Testis (tissue), 5 donors: ENCODE measurements at places on chromosomes 4 and X. TPM values are rescaled to one million over a fixed set of nuclear protein-coding genes. Genes with fewer than 3 reads are reported as not detected.
A peak's percentile ranks its signal among the peaks of the same experiment; 100 is the strongest.

Gene GBA3
- total RNA-seq = 4.9 TPM

GRCh38 chr4:3098346-3098745 is 23.9 kb downstream of the HTT start:
- H3K27ac ChIP-seq = no peak overlapping the region
- no peak overlapping the region for H3K4me3 ChIP-seq
- DNase-seq = no peak
- no peaks in the 10 kb centered on the region for H3K36me3 ChIP-seq
- no peaks in the 10 kb centered on the region for H3K4me1 ChIP-seq

DNA sequence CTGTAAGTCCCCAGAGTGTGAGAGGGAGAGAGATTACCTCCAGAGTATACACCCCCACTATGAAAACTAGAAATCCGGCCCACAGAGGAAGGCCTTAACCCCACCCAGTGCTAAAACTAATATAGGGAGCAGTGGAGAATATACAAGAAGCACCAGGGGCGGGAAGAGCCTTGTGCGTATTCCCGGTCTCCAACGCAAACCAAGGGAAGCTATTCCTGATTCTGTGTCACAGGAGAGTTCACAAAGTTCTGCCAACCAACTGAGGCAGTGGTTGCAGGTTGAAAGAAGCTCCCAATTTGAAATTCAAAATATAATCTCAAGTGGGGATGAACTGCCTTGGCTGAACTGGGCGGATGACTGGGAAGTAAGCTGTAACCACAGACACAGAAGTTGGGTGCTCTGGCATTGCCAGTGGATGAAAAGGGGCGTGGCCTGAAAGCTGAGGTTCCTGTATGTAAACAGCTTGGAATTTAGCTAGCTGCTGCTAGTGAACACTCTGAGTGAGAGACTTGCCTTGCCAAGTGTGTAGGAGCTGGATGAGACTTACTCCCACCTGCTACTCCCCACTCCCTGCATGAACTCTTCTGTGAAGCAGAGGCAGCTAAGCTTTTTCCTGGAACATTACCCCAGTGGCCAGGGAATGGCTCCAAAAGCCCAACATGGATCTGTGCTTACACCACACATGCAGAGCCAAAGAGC is 32.7 kb downstream of the ELF2 start:
- DNase-seq = peak; percentile 74
- no peaks in the 10 kb centered on the region for H3K27me3 ChIP-seq

Gene ABHD18
- 9.0 TPM for total RNA-seq

- no peak overlapping the region for H3K4me3 ChIP-seq
- no peak for DNase-seq
- no peak overlapping the region for H3K27ac ChIP-seq
- no peaks in the 10 kb centered on the region for H3K4me1 ChIP-seq
- no peaks in the 10 kb centered on the region for H3K36me3 ChIP-seq
These were observed 517.1 kb downstream of the PCDH7 start for GRCh38 chr4:31237233-31237632.

DNA sequence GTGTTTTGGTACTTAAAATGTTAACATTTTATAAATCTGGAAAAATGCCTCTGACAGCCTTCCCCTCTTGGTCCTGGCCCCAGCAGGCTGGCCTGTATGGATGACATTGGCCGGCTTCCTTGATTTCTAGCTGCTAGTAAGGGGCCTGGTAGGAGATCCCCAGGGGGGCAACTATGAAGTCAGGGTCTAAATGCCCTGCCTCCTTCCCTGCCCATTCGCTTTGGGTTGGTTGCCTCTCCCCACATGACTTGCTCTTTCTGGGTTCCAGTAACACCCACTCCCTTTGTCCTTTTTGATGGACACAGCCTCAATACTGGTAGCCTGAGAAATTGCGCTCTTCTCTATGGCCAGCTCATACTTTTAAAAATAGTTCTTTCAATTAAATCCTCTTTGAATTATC is 78.0 kb upstream of the MAD2L1 start:
- H3K27me3 ChIP-seq = no peaks in the 10 kb centered on the region
- H3K4me1 ChIP-seq = no peaks in the 10 kb centered on the region
- H3K36me3 ChIP-seq = no peaks in the 10 kb centered on the region
- no peak overlapping the region for H3K4me3 ChIP-seq
- no peak for DNase-seq
- H3K27ac ChIP-seq = no peak overlapping the region

DNA sequence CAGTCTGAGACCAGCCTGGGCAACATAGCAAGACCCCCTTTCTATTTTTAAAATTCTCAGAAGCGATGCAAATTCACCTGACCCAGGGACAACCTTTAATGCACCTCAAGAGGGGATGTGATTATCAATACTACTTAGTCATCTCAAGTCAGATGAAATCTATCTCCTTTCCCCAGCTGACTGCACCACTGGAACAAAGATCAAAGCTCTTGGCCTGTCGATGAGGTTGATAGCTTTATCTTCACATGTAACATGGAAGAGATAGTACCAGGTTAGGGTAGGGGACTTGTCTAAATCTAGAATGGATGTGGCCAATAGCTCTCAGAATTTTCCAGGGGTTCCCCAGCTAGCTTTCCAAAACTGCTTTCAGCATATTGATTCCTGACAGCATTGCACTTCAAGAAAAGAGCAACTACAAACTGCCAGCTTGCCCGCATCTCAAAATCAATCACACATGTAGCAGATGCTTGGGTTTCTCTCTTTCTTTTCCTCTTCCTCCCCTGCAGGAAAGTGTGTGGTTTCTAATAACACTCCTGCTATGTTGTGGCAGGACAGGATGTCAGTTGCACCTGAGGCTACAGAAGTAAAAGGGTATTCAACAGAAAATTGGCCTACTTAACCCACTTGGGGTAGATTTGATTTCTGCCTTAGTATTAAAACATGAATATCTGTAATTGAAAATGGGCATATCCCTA is 12.2 kb upstream of the TMEM164 start:
- DNase-seq = no peak
- no peak overlapping the region for H3K27ac ChIP-seq
- H3K27me3 ChIP-seq = no peaks in the 10 kb centered on the region
- no peaks in the 10 kb centered on the region for H3K4me1 ChIP-seq
- H3K36me3 ChIP-seq = no peaks in the 10 kb centered on the region

GRCh38 chr4:178081896-178082295 is 639.7 kb upstream of the AGA start:
- no peaks in the 10 kb centered on the region for H3K27me3 ChIP-seq
- H3K27ac ChIP-seq = no peak overlapping the region
- DNase-seq = no peak
- no peak overlapping the region for H3K4me3 ChIP-seq
- H3K36me3 ChIP-seq = no peaks in the 10 kb centered on the region

Gene CT45A1
- total RNA-seq = 11.9 TPM

Gene NWD2
- total RNA-seq = 0.63 TPM

DNA sequence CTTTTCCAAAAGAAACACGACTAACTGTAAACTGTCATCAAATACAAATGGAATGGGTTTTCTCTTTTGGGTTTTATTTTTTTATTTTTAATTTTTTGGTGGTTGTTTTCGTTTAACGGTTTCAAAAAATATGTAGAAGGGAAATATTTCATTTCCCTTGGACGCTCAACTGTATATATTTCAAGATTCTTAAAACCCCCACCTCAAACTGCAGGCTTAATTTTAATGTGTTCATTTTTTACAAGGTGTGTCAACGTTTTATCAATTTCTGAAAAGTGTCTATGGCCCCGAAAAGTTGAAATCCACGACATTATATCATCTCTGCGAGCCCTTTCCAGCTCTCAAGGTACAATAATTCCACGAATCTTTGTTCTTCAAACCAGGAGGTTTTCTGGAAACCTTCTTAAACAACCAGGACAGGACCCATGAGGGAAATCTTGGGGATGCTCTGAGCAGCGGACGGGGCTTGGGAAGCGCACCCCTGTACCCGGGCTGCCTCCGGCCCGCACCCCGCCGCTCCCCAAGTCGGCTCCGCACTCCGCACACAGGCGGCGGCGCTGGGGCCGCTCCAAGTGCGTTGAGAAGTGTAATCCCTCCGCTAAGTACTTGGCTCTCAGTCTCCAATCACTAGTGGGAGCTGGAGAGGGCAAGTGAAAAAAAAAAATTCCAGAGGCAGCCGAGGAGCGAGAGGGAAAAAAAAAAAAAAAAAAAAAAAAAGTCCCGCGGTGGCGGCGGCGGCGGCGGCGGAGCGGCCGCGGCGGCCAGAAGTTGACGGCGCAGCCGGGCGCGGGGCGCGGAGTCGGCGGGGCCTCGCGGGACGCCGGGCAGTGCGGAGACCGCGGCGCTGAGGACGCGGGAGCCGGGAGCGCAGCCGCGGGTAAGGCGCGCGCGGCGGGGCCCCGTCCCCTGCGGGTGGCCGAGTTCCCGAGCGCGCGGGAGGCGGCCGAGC is at the start of gene BMPR1B:
Gene BMPR1B, plus strand, starts transcription at position 764 of the 949 bp plus-strand sequence. CDS start 346,470 bp downstream, outside the sequence.
- peak within 1 kb of the TSS; percentile 27 for H3K27ac ChIP-seq
- no peaks in the 10 kb centered on the region for H3K27me3 ChIP-seq
- DNase-seq = peak; percentile 46
- H3K4me3 ChIP-seq = peak within 1 kb of the TSS; percentile 48

Gene MAGEA2B
- 8.6 TPM for total RNA-seq

DNA sequence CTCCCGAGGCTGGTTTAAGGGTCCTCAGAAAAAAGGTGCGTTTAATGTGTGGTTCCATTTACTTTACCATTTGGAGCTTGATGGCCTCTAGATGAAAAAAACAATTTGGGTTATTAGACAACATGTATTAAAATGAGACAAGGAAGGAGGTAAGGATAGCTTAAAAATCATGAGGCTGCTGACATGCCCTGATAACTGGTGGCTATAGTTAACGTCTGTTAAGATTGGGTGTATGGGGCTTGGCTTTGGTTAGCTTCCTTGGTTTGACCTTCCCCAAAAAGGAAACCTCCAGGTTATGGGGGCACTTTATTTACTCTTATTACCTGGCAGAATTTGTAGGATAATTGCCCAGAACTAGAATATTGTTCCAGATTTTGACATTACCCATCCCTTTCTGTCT is 51.5 kb downstream of the HMGB2 start:
- no peak overlapping the region for H3K4me3 ChIP-seq
- H3K4me1 ChIP-seq = peaks cover 9% of the 10 kb centered on the region
- peak overlapping the region; percentile 19 for H3K27ac ChIP-seq
- no peaks in the 10 kb centered on the region for H3K27me3 ChIP-seq

DNA sequence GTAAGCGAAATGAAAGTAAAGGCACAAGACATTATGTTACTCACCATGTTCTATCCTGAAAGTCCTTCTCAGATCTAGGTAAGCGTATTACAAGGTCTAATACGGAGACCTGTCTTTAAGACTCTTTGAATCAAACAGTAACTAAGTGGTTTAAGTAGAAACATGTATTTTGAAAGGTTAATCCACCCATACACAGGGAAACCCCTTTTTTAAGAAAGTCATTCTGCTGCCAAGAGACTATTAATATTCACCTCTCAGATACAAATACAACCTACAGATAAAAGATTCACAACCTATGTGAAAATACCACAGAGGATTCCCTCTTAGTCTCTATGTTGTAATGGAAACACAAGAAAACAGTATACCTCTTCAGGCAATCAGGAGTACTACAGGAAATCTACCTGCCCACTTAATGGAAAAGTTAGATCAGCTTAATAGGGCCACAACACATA is 63.2 kb upstream of the TNIP3 start:
- H3K4me3 ChIP-seq = no peak overlapping the region
- H3K4me1 ChIP-seq = no peaks in the 10 kb centered on the region
- no peak overlapping the region for H3K27ac ChIP-seq
- no peaks in the 10 kb centered on the region for H3K36me3 ChIP-seq
- no peak for DNase-seq
- H3K27me3 ChIP-seq = no peaks in the 10 kb centered on the region

DNA sequence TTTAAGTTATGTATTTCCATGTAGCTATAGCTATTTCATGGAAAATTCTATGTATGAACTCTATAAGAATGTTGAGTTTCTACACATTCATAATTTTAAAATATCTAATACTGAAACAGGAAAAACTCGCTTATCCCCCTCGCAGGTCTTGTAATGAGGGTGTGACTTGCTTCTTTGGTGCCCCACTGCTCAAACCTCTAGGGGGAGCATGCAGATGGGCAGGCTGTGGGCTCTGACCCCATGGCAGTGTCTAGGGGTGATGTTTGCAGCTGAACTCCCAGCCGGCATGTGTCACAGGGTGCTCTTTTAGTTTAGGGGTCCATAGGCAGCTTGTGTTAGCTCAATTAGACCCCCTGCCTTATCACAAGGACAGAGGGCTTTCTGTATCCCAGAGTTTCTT is 1825.7 kb upstream of the ADGRL3 start:
- no peak overlapping the region for H3K4me3 ChIP-seq
- no peak for DNase-seq
- H3K4me1 ChIP-seq = no peaks in the 10 kb centered on the region

Gene ITM2A
- 6.8 TPM for total RNA-seq

Gene ARMCX1
- total RNA-seq = 12.6 TPM

DNA sequence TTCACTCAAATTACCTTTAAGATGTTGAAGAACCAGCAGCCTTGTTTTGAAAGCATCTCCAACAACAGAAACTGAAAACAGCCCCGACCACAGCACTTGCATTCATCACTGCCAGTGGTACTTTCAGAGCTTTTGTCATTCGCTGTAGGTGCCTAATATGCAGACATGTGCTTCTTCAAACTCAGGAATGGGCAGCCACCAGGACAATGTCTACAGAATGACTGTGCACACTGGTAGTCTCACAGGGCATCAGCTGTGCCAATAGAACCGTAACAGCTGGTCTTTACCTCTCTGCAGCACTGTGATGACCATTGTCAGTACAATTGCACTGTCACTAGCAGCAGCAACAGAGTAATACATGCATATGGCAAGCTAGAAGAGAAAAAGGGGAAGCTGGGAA is 1149.7 kb downstream of the STPG2 start:
- H3K27ac ChIP-seq = no peak overlapping the region
- no peak overlapping the region for H3K4me3 ChIP-seq
- H3K36me3 ChIP-seq = no peaks in the 10 kb centered on the region
- H3K27me3 ChIP-seq = no peaks in the 10 kb centered on the region

DNA sequence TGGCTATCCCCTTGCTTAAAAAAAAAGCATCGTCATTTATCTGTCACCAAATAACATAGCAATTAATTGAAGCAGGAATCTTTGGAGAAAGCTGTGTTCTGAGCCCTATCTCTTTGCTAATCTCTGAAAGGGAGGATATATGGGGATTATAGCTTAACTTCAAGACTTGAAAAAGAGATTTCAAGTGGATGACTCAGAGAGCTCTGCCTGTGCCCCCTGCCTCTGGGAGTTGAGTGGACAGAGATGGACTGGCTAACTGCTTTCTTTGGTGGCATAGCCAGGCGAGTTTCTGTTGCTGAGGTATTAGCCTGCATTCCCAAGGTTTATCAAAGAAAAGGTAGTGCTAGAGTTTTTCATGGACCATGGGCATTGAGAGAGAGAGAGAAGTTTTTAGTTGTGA is 91.6 kb downstream of the DDIT4L start:
- peaks cover 6% of the 10 kb centered on the region for H3K4me1 ChIP-seq
- no peak for DNase-seq
- H3K36me3 ChIP-seq = no peaks in the 10 kb centered on the region
- no peak overlapping the region for H3K4me3 ChIP-seq

DNA sequence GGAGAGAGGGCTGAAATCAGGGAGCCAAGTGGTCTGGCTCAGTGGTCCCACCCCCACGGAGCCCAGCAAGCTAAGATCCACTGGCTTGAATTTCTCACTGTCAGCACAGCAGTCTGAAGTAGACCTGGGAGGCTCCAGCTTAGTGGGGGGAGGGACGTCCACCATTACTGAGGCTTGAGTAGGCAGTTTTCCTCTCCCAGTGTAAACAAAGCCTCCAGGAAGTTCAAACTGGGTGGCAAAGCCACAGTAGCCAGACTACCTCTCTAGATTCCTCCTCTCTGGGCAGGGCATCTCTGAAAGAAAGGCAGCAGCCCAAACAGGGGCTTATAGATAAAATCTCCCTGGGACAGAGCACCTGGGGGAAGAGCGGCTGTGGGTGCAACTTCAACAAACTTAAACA is 88.1 kb downstream of the NPFFR2 start:
- H3K27ac ChIP-seq = no peak overlapping the region
- no peaks in the 10 kb centered on the region for H3K36me3 ChIP-seq
- H3K4me1 ChIP-seq = no peaks in the 10 kb centered on the region
- H3K4me3 ChIP-seq = no peak overlapping the region
